ENCODE measurements at places on chromosomes 11 and 22. TPM values are rescaled to one million over a fixed set of nuclear protein-coding genes. Genes with fewer than 3 reads are reported as not detected.
A peak's percentile ranks its signal among the peaks of the same experiment; 100 is the strongest.

Gene FIBIN
- 10.5 TPM for total RNA-seq

DNA sequence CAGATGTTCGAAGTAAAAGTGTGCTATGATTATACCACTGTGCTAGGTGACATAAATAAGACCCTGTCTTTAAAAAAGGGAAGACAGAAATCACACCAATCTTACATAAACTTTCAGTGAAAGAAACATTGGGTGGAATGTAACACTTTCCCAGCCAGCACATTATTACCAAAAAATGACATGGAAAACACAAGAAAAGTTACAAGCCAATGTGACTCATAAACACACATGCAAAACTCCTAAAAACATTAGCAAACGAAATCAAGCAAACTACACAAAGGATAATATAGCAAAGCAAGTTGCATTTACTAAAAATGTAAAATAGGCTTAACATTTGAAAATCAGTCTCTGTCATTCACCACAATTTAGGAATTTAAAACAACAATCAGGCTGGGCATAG lies 47.0 kb downstream of the SBF2 start:
- no peak for DNase-seq

DNA sequence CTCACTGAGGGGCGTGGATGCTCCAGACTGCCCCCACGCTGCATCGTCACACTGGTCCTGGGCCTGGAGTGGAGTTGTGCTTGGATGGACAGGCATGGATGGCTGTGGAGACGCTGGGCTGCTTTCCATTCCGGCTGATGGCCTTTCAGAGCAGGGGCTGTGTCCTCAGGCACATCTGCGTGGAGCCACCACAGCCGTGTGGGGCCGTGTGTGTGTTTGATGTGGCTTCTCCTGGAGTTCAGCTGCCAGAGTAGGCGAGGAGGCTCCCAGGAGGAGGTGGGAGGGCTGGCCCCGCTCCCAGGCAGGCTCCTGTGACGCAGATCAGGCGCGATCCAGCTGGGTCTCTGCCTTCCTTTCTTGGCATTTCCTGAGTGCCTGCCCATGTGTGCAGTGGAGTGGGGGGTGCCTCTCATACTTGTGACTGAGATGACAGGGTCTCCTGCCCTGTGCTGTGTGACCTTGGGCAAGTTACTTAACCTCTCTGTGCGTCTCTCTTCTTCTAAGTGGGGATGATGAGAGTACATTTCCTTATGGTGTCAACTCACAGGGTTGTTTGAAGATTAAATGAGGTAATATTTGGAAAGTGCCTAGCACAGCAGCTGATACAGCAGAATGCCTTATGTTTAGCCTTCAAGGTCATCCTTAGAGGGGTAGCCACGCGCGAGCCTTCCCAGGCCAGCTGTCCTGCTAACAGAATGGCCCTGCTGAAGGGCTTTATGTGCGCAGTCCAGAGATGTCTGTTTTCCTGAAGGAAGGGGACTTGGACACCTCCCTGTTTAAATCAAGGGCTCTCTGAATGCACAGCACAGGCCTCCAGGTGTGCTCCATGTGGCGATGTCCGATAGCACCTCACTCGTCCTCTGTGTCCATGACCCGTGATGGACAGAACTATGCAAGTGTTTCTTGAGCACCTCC lies 33.5 kb downstream of the GLB1L2 start:
- no peak for DNase-seq

Gene TNNT3
- 30.7 TPM for total RNA-seq

Gene MS4A15
- total RNA-seq: not detected

GRCh38 chr22:46371623-46372226 lies 36.2 kb downstream of the TRMU start:
- DNase-seq: no peak

DNA sequence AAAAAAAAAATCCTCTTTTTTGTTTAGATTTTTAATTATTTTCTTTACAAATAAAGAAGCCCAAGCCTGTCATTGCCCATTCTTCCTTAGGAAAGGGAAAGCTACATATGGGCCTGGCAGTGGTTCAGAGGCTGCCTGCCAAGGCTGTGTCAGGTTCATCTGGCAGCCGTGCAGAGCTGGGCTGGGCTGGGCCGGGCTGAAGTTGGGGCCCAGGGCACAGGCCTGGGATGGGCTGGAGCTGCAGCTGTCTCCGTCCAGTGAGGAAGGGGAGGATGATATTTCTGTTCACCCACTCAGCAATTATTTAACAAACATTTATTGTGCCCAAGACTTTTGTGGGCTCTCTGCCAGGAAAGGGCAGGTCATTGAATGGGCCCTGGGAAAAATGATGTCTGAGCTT lies 4.6 kb downstream of the PRR5L start:
- DNase-seq: peak; percentile 72

- DNase-seq: no peak
Measured at GRCh38 chr22:48207919-48208535, 1445.6 kb downstream of the TBC1D22A start.

DNA sequence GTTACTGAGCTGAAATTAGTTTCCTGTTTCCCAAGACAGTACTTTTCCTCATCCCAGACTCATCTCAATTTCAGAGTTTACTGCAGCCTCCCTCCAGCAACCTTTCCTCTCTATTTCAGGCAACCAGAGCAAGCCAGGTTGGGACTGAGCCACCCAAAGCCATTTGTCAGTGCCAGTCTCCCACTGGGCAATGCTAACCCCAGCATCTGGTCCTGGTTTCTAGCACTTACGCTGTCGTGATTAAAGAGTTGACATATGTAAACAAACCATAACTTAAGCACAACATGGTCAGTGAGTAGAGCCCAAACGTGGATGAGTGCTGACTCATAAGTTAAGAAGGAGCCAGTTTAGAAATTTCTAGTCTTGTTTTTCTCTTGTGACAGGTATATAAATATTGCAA lies 119.6 kb upstream of the BLID start:
- DNase-seq: no peak

Gene TMEM191C
- total RNA-seq: 1.5 TPM

Gene MMP8
- total RNA-seq: not detected

DNA sequence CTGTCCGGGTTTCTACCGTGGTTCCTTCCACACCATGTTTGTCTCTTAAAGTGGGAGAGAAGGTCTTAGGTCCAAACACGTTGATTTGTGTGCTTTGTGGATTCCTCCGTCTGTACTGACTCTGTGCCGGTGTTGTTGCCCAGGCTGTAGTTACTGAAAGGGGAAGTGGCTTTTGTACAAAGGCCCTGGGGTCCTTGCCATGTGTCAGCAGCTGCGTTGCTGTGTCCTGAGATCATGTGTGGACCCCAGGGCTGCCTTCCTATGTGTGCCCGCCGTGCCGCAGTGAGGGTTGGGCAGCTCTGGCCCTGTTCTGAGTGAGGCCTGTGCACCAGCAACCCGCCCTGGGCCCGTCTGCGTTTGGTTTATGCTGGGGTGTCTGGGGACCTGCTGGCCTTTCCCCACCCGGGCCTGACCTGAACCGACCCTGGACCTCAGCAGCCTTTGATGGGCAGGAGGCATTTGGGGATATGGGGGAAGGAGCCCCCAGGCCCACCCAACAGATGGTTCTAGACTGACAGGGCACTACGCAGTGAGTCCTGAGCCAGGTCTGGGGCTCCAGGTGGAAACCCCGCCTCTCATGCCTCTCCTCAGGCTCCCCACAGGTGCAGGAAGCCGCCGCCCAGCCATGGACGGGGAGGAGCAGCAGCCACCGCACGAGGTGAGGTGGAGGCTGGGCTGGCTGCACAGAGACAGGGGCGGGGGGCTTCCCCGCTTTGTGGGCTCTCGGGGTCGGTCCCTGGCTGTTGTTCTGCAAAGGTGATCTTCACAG lies 6.9 kb downstream of the TRABD start:
- no peak for DNase-seq

DNA sequence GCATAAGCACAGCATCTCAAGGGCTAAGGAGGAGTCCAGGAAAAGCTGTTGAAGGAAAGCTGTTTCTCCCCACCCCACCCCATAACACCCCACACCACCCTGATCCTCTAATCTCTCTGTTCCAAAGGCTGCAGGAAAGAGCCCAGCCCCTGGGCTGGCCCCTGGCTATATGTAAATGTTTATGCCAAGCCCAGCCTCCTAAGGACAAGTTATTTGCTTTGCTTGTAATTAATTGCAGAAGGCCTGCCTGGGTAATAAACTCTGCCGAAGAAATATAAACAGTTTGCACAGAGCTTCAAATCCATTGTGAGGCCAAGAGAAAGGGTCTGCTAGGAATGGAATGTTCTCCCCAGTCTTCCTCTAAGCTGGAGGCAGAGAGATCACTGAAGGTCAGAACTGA lies 21.2 kb downstream of the ARRB1 start:
- DNase-seq: no peak

GRCh38 chr11:64246871-64247728 lies at the start of gene PPP1R14B:
Gene PPP1R14B (minus strand): TSS chr11:64246943. CDS start chr11:64246673, 270 bp downstream.
- peak; percentile 92 for DNase-seq

DNA sequence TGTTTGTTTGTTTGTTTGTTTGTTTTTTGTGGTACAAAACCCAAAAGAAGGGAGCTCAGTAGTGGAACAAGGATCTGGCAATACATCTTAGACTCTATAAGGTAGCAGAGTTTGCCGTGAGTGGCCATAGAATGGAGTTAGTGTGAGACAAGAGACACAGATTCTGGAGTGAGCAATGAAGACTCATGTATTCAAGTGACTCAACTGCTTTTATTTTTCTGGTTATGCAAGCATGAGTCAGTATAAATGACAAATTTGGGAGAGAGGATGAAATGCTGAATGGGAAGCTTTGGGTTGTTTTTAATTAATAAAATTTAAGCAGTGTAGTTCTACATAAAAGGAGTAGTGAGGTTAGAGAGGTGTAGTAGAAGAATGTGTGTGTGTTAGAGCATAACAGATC lies 143.6 kb upstream of the ANO5 start:
- DNase-seq: no peak

DNA sequence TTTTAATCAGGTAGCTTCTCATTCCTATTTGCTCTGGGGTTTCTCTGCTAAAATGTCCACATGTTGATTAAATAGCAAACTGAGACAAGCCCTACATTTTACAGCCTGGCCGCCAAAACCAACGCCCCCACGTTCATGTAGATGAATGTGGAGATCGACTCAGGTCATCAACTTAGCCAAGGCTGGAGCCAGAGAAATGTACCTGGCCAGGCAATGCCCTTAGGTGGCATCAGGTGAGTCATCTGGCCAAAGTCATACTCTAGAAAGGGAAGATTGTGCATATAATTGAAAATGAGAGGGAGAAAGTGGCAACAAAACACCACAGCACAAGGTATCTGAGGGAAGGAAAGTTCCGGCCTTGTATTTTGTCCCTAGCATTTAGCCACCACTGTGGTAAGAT lies 37.1 kb upstream of the CCDC89 start:
- no peak for DNase-seq

DNA sequence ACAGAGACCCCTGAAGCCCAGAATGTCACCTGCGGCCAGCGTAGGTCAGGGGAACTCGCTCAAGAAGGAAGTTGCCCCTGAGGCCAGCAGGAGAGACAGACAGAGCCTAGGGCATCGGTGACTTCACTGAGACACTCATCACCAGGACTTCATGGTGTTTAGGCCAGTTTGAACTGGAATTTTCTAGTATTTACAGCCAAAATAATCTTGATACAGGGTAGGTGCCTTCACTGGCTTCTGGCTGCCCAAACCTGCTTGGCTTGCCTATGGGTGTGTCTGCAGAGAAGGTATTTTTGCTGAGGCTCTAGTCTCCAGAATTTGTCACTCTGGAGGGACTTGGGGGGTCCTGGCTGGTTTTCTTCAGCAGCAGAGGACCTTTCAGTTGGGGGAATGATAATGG lies 86.6 kb downstream of the FBXO7 start:
- DNase-seq: no peak

GRCh38 chr11:130819625-130820024 lies 96.7 kb downstream of the SNX19 start:
- no peak for DNase-seq

Gene WT1
- total RNA-seq: 2.0 TPM

DNA sequence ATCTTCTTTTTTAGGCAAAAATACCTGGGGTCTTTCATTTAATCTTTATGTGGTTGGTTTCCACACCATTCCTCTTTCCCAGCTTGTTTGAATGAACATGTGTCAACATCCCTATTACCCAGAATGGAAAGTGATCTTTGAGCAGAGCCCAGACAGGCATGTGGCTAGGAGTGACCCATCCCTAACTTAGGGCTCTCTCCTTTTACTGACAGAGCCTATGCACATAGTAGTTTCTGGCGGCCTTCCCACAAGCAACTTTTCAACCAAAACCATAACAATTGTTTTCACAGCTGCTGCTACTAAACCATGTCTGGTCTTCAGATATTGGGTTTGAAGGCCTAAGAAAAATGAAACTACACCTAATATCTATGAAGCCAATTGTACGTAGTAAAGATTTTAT lies 107.5 kb downstream of the TENM4 start:
- DNase-seq: no peak

DNA sequence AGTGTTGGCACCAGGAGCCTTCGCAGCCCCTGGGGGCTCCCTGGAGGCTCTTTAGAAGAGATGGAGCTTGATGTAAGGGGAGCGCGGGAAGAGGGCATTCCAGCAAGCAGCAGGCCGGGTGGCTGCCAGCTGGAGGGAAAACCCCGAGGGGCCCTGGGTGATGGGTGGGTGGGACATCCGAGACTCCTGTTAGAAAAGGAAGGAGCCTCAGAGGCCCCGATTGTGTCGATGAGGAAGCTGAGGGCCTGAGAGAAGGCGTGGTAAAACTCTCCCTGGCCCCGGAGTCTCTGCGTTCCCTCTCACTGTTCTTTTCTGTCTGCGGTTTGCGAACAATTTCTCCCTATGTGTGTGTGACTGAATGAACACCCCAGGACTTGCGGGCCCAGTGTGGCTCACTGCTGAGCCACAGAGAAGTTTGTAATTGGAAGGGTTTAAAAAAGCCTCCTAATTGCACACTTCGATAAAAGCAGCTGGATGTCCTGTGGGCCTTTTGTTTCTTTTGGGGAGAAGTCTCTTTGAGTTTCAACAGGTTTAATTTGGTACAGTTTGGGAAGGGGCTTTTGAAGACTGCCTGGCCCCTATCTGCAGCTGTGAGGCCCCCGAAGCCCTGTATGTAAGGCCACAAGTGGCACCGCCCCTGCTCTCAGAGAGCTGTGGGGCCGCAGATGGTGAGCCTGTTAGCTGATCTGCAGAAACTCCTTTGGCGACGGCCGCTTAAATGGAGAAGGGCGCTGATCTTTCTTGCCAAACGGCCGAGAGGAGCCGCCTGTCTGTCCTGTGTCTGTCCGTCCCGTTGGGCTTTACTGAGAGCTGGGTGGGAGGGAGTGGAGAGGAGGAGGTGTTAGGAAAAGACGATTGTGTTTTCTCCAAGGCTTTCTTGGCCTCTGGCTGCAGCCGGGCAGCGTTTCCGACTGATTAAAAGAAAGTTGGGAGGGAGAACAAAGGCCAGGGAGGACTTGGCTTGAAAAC lies 2.0 kb downstream of the FBLN1 start:
- peak; percentile 73 for DNase-seq

- DNase-seq: no peak
Measured at GRCh38 chr11:105700271-105700670, 90.4 kb downstream of the GRIA4 start.
